Ammon's horn (tissue), 1 donor: ENCODE measurements at places on chromosomes 1 and 21.

GRCh38 chr1:18907021-18907916 is 4.9 kb upstream of the ALDH4A1 start:
- peak; percentile 83 for DNase-seq

DNA sequence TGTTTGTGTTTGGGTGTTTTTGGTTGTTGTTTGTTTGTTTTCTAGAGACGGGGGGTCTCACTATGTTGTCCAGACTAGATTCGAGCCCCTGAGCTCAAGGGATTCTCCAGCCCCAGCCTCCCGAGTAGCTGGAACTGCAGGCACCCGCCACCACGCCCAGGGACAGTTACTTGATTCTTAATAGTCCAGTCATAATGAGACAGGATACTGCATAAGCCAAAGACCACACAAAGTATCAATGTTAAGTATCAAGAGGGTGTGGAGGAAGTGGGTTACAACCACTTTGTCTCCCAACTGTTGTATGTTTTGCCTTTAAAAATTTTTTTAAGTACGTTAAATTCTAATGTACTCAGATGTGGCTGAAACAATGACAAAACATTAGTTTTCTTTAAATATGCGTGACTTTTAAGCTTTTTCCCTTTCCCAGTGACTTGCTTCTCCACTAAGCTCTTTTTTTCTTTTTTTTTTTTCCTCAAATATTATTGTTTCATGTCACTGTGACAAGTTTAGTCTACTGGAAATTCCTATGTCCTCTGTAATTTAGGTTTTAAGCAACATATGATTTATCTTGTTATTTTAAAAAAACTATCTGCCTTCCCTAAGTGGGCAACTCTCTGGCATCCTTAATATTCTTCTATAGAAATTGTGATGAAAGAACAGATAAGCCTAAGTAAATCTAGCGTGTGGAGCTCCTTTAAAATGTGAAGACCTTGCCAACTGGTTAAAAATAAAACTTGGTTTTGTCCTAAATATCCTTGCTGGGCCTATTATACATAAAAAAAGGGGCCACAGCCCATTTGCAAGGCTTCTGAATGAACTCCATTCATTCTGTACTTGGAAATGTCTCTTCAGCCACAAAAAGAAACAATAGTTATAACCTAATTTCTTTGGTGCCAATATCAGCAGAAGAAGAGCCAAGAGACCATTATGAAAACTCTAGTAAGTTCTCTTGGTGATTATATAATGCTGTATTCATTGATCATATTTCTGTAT is 56.2 kb upstream of the DPH5 start:
- peak; percentile 19 for DNase-seq

- peak; percentile 83 for DNase-seq
Observed at GRCh38 chr1:93616996-93617669, 64.5 kb downstream of the BCAR3 start.

- DNase-seq: no peak
Observed at GRCh38 chr1:25738499-25738898, 61.5 kb upstream of the SELENON start.

GRCh38 chr1:95084317-95085176 is 11.8 kb upstream of the ALG14 start:
- peak; percentile 67 for DNase-seq

DNA sequence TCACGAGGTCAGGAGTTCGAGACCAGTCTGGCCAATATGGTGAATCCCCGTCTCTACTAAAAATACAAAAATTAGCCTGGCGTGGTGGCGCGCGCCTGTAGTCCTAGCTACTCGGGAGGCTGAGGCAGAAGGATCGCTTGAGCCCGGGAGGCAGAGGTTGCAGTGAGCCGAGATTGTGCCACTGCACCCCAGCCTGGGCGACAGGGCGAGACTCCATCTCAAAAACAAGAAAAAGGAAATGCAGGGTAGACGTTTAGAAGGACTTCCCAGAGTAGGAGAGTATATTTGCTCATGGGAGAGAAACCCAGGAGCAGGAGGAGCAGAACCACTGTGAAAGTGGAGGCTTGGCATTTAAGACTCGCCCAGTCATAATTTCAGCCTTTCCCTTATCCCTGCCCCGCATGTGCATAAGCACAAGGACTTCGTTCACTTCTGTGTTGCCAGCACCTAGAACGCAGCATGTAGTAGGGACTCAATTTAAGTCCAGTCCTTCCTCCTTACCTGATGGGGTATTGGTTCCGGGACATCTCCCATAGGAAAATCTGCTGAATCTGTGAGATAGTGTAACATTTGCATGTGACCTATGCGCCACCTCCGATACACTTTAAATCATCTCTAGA is 5.2 kb upstream of the MEF2D start:
- DNase-seq: no peak

DNA sequence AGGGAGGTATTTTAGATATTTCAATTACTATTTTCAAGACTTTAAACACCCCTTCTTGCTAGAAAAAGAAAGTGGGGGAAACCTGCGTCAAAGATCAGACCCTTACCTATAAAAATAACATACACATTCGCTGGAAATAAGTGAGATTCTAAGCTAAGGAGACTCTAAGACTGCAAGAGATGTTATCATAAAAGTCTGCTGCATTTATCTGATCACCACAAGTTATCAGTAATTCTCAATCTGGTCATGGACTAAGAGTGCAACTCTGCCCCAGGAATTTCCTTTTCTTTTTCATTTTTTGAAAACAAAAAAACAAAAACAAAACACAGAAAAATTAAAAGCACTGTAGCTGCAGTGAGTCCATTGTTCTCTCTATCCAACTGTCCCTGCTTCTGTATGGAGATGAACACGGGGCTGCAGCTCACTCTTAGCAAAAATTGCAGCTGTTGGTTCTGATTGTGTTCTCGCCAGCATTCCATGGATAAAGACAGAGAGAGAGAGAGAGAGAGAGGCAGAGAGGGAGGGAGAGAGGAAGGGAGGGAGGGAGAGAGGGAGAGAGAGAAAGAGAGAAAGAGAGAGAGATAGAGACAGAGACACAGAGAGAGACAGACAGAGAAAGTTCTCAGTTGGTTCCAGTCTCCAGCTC is 14.1 kb downstream of the XKR8 start:
- DNase-seq: peak; percentile 60

DNA sequence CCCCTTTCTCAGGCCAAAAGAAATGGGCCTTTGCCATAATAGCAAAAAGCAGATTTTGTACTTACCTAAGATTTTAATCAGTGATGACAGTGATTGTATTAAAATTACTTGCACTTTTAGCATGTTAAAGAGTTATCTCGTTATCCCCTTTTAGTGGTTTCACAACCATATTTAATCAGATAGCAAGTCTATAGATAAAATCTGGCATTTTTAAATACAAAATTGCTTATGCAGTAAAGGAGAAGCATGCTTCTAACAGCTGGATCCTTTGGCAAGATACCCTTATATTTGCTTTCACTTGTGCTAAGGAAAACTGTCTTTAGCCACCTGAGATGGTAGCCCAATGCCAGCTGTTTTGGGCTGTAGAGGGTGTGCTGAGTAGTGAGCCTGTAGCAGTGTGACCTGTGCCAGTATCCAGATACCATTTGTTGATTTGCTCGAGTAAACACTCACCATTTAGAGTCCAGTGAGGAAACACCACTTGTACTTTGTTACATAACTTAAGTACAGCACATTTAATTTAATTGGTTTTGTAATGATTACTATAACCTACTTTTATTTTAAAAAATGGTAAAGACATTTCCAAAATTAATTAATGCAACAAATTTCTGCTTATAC is 314.4 kb upstream of the ZP4 start:
- DNase-seq: no peak
